Right forelimb (tissue), 1 donor: ENCODE measurements at places on chromosomes 4 and X.
A peak's percentile ranks its signal among the peaks of the same experiment; 100 is the strongest.

DNA sequence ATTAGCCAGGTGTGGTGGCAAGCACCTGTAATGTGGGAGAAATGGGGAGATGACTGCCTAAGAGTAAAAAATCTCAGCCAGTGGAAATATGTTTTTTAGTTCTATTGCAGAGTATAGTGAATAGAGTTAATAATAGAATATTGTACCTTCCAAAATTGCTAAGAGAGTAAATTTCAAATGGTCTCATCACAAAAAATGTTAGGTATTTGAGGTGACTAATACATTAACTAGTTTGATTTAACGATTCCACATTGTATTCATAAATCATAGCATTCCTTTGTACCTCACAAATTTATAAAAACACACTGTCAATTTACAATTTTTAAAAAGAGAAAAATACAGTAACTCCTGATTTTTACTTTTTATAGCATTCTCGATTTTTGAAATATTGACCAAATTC, 681.5 kb upstream of the EPHA5 start:
- no peak for DNase-seq

GRCh38 chr4:25065431-25065858, 34.7 kb upstream of the LGI2 start:
- DNase-seq, result no peak

DNA sequence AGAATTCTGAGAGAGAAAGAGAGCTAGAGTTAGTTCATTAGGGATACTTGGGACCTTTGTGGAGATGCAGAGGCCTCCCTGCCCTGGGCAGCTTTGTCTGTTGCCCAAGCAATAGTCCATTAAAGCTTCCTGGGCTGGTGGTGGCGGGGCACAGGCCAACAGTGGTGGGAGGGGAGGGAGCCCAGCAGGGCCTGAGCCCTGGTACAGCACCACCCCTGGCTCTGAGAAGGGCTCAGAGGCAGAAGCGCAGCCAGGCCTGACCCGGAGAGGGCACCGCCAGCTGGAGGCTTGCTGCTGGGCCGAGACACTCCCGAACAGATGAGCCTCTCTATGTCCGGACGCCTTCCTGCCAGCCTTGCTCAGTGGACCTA, 65.3 kb downstream of the EFNB1 start:
- no peak for DNase-seq

DNA sequence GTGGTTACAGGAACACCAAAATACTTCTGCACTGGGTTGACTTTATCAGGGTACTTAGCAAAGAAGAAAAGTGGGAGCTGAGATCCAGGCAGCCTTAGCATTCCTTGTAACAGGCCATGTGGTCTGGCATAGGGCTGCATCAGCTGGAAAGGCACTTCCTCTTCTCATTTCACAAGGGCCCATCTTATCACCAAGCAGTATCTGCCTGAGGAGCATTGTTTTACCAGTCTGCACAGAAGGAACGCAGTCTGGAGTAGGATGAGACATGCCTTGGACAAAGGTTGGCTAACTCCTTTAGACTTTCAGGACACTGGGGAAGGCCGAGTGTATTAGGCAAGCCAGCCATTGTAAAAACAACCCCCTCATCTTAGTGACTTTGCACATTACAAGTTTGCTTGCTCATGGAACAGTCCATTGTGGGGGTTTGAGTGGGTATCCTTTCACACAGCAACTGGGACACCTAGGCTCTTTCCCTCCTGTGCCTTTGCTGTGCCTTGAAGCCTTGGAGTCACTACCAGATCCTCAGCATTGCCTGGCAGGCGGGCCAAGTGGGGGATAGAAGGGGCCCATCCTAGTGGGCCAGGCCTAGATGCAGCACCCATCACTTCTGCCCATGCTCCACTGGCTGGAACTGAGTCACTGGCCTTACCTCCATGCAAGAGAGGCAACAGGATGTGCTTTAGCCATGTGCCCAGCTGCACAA, 4.6 kb downstream of the SUV39H1 start:
- DNase-seq, result no peak

- DNase-seq, result no peak
These were observed 94.3 kb upstream of the PLAC1 start for GRCh38 chrX:134752558-134752957.

DNA sequence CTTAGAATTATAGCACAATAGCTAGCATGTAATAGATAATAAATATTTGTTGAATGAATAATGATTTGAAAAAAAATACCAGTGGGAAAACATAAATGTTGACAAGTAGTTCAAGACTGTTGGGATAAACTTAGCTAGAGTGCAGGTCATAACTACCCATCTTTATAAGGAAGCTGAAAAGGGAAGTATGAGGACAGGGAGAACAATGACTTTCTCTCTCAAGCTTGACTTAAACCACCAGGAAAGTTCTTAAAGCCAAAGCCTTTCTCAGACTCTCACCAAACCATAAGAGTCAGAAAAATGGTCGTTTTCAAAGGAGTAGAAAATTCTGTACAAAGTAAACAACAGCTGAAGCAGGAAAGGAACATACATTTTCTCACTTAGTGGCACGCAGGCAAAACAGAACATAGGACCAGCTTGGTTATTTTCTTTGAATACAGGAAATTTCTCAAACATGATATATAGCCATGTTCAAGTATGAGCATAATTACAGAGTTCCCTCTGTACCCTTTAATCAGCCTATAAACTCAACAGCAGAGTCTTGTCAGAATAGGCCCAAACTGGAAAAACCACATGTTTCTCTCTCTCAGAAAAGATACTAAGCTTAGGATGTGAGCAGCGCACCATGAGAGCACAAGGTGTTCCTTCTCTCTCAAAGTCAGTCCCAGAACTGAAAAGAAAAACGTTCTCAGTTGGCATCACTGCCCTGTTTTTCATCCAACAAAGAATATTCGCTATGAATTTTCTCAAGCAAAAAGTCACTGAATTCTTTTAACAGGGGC, 28.7 kb downstream of the MAPK10 start:
- no peak for DNase-seq

- DNase-seq, result no peak
These were observed 34.9 kb downstream of the TBC1D14 start for GRCh38 chr4:6944301-6945051.

- DNase-seq, result no peak
These were observed 18.4 kb upstream of the CC2D2A start for GRCh38 chr4:15451181-15451865.

GRCh38 chr4:145181091-145181501, 707 bp upstream of the OTUD4 start:
- DNase-seq, result no peak

- peak; percentile 42 for DNase-seq
These were observed 358.2 kb upstream of the GATB start for GRCh38 chr4:152118819-152119553.

GRCh38 chrX:20300822-20301221, 34.1 kb upstream of the RPS6KA3 start:
- DNase-seq, result no peak

DNA sequence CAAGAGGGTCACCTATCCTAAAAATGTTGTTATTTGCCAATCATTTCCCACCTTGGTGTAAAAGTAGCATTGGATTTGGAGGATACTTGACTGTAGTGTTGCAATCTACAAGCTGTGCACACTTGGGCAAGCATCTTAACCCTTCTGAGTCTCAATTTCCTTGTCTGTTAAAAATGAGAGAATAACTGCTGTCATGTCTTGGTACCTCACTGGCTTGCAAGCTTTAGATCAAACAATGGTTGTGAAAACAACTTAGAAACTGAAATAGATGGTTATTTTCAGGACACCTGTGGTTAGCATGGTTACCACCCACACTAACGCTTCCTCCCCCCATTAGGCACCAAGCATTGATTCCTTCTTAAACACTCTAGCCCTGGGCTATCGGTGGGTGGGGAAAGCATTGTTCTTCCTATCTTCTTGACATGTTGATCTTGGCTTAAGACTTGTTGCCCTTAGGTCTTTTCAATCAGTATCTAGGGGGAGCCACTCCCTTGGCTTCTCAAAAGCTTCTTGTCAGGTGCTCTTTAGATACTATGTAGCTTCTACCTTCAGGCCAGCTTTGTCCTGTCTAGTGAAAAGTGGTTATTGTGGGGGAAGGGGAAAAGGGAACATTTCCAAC, 10.6 kb upstream of the AMOT start:
- DNase-seq, result no peak

DNA sequence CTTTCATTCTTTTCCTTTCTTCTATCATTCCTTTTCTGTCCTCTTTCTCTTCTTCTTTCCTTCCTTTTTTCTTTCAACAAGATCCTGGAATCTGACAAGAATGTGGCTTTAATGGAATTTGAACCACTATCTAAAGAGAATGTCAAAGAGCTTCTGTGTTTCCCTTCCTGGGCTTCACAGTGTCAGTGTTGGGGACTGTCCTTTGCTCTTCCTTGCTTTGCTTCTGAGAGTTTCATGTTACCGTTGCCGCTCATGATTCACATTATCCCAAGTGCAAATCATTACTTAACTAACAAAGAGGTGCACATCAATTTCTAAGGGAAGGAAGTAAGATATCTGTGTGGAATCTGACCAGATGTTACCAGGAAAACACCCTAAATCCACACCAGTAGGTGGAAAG, 90.5 kb upstream of the DDIT4L start:
- DNase-seq, result no peak

DNA sequence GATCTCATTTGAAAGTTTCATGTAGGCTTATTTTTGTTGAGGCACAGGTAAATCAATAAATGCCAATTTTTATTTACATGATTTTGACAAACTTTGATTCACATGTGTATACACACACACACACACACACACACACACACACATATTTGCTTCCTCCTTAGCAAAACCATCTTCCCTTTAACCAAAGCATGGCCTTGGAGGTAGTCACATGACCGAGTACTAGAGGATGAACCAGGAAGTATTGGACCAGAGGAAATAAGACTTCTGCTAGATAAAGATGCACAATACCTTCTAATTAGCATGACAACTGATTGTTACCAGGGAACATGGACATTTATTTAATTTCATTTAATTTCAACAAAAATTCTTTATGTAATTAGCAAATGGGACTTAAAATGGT, 23.4 kb upstream of the CFAP299 start:
- no peak for DNase-seq

DNA sequence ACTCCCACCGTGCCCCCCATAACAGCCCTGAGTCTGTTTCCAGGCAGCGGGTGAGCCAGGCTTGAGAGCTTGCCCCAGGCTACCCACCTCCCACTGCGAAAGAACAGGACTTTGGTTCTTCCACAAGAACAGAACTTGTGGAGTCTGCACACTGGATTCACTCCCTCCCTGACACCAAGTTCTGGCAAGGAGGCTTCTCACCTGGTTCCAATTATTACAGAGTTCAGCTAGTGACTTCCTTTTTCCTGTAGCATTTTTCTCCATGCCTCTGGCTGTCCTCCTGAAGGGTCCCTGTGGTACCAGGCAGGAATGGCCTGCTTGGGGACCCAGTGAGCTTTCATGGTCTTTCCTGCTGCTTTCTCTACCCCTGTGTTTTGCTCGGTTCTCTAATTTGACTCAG, 208.6 kb upstream of the SFRP2 start:
- no peak for DNase-seq

DNA sequence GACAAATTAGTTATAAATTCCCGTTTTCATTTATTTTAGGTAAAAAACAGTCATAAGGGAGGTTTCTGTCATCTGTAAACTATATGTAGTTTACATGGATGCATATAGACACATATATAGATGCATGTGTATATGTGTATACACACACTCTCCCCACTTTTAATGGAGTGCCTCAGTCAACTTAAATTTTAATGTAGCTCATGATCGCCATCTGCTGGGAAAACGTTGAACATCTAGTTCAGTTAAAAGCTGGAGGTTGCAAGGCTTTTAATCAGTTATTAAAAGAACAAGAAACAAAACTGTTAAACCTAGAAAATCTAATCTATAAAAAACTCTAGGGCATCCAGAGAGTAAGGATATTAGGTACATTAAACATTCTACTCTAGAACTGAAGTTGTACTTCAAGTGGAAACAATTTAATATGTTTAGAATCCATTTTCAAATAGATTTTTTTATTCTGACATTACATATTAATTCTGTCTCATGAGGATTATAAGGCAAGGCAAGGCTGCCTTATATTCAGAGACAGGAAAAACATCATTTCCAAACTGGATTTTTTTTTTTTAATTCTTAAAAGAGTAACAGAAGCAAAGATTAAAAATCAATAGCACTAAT, 122.6 kb downstream of the SHISA3 start:
- DNase-seq, result no peak

DNA sequence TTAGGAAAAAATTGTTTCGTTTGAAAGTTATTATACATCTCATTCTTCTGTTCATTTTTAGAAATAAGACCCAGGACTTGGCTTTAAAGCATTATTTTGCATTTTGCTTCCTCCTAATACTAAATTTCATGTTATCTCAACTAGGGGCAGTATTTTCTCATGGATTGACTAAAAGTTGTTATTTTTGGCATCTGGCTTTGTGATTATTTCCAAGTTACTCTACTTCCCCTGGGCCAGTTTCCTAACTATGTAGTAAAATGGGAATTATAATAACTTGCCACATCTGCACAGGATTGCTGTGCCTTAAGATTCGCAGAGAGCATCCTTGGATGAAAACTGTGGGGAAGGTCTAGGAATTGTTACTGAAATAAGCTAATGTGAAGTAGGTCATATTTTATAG, 3.0 kb downstream of the RBPJ start:
- DNase-seq, result no peak

GRCh38 chr4:57866468-57867171, 756.4 kb upstream of the IGFBP7 start:
- no peak for DNase-seq

GRCh38 chrX:129724754-129725153, 14.0 kb upstream of the XPNPEP2 start:
- no peak for DNase-seq

DNA sequence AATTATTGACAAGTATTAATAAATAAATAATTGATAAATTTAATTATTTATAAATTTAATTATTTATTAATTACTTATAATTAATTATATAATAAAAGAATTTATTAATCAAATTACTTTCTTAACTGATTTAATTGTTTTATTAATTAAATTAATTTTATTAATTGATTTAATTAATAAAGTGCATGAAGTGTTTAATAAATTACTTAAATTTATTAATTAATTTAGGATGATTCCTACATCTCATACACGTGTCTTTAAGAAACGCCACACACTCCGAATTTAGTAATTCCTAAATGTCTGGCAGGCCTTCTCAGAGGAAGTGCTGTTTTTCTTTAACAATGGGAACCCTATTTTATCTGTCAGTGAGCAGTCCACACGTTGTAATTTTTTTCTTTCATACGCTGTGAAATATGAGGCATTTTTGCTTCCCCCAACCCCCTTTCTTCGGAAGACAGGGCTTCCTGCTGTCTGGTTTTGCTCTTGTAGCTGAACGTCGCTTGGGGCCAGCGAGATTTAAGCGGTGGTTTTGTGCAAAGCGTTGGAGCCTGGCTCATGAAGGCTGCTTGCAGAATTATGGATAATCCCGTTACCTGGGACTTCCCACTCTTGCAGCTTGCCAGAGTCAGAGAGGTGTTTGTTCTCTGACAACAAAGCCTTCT, 46.8 kb downstream of the CRLF2 start:
- peak; percentile 64 for DNase-seq

DNA sequence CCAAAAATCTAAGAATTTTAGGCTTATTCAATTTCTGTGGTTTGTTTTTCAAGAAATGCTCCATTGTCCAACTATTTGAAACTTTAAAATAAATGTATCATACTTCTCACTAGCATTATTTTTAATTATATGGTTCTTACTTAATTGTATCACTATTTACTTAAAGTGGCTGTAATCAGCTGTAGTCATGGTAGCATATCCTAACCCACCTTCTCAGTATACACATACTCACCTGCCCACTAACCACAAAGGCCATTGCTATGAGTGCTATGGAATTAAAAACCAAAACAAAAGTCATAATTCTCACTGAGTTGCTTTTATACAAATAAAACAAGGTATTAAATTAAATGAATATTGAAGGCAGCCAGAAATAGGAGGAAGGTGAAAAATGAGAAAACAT, 5.0 kb downstream of the FBXO8 start:
- DNase-seq, result no peak

- no peak for DNase-seq
These were observed 174.9 kb upstream of the MXRA5 start for GRCh38 chrX:3521396-3521795.
